ENCODE measurements at places on chromosomes 1 and 21.

DNA sequence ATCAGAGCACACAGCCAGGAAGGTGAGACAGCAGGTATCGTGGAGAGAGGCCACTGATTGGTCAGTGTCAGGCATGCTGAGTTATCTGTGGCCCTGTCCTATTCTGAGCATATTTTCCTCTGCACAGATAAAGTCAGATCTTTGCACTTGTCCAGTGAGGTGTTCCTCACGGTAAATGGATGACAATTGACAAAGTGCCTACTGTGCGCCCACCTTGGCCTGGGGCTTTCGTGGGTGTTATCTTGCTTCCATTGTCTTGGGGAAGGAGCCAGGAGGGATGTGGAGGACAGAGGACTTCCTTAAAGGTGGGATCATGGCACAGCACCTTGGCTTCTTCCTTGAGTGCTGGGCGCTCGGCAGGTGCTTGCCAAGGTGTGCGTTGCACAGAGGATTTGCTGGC is 46.0 kb upstream of the WNT4 start:
- DNase-seq = no peak

- DNase-seq = no peak
Measured at GRCh38 chr1:90143591-90143990, 148.7 kb downstream of the ZNF326 start.

DNA sequence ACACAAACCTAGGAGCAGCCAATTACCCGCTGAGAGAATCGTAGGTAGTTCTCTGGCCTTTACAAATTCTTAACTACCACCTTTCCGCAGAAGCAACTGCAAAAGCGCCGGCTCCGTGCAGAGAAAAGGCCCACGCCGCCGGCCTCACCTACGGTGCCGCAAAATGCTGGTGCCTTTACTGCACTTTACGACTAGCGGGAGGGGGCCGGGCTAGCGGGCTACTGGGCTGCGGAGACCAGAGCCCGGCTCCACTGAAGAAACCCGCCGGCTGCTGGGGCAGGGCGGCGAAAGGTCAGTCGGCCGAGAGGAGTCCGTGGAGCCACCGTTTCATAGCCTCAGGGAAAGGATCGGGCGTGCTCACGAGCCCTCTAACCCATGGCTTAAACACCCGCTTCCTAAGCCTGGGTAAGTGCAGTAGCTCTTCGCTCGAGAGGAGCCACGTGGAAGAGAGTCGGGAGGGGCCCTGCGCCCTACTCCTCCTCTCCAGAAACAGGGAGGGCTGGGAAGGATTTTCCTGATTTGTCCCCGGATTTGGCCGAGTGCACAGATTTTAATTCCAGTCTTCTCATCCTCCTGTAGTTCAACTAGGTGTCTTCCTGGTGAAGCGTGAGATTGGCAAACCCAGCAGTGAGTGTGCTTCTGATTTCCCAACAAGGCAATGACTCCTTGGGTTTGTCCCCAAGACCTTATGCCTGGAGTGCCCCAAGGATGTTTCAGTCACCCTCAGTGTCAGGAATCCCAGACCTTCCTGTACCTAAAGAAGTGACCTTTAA is at the start of gene DPH5:
DPH5 (minus strand) TSS at position 128 of the 773 bp plus-strand sequence. CDS start 341 bp downstream, outside the sequence.
- DNase-seq = peak; percentile 93

DNA sequence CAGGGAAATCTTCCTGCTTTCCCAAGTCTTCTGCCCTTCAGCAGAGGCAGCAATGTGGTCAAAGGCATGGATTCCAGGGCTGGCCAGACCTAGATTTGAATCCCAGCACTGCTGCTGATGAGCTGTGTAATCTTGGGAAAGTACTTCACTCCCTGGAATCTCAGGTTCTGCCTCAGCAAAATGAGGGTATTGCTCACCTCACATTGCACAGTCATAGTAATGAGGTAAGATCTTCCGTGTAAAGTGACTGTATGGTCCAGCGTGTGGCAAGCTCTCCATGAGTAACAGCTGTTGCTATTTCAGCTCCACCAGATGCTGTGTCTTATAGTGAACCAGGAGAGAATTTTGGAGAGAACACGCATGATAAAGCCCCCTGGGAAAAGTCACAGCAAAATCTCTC is 56.1 kb upstream of the F3 start:
- DNase-seq = peak; percentile 79

- no peak for DNase-seq
Measured at GRCh38 chr1:16922466-16922865, 735 bp downstream of the CROCC start.

GRCh38 chr1:178536329-178536728 is 23.4 kb downstream of the TEX35 start:
- DNase-seq = no peak

DNA sequence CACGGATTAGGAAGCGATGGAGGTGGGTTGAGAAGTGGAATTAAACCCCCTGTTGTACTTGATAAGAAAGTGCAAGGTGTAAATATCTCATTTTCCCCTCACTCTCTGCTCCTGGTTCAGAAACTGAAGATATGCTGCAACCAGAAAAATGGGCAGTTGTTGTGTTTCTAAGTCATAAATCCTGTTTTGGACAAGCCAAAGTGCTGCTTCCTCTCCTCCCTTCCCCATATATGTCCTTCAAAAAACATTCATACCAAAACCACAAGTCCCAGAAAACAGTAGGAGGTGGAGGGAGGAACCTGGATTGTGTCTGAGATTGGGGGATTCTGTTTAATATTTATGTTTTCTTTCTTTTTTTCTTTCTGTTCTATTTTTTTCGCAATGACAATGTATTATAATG is 13.6 kb upstream of the ZNF362 start:
- DNase-seq = no peak

GRCh38 chr1:61400131-61400770 is 317.9 kb downstream of the NFIA start:
- no peak for DNase-seq

DNA sequence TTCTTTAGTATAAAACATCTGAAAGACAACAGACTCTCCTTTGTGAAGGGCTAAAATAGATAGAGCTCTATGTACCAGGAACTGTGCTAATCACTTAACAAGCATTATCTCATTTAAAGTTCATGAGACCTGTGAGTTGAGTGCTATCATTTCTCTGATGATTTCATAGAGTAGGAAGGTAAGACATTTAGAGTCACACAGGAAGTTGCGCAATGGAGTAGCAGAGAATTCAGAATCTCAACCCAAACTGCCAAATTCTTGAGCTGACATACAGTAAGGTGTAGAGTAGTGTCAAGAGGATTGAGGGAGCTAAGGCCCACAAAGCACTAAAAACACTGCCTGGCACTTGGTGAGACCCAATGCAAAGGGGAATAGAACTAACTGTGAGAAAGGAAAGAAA is 384.3 kb downstream of the NTNG1 start:
- peak; percentile 25 for DNase-seq

DNA sequence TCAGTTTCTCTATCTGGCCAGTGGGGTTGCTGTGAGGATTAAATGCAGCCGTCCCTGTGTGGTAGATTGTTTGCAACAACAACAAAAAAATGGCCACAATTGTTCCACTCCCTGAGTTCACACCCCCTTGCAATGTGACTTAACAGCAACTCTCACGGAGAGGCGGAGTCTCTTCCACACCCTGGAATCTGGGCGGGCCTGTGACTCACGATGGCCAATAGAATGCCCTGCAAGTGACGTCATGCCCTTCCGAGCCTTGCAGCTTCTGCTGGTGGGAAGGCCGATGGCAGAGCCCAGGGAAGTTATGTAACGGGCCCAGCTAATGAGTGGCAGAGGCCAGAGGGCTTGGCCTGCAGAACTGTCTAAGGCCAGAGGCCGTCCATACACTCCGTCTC is 87.9 kb downstream of the RIPK4 start:
- peak; percentile 97 for DNase-seq

DNA sequence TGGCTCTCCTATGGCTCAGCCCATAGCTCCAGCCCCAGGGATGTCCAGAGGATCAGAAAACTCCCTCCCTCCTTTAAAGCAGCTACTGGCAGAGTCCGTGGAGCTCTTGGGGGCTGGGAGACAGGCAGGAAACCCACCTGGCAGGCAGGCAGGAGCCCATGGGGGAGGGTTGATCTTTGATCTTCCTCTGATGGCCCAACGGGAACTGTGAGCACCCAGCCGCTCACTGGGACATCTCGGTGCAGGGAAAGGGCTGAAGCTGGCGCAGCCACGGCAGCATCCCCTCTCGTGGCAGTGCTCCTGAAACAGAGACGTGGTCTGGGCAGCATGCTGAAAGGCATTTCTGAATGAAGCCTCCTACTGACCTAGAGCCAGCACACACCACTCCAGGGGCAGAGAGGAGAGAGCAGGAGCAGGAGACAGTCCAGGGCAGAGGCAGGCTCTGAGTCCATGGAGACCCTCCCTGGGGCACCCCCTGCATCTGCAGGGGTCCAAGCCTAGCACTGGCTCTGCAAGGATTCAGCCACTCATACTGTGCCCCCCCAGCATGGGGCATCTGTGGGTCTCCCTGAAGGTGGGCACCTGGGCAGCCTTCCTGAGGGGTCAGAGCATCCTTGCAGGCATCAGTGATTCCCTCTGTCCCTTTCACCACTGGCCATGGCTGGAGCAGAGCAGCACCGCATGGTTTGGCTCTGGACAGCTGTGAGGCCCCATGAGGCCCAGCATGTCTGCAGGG is 4.9 kb upstream of the SLX9 start:
- no peak for DNase-seq

- no peak for DNase-seq
Measured at GRCh38 chr21:41361053-41361785, 608 bp upstream of the MX2 start.

DNA sequence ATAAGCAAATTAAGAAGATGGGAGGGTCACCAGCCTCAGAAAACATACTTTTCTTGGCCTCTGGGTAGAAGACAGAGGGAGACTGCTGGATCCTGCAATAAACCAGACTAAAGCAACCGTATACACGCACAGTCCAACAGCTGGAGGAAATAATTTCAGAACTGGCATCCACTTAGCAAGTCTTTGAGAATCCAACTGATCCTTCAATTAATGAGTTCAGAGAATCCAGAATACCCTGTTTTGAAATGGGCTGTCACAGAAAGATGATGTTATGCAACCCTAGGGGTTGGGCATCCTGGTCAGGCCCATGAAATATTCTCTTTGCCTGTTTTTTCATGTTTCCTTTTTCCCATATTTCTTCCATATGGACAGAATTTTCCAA is 134.0 kb upstream of the MAGI3 start:
- DNase-seq = no peak

DNA sequence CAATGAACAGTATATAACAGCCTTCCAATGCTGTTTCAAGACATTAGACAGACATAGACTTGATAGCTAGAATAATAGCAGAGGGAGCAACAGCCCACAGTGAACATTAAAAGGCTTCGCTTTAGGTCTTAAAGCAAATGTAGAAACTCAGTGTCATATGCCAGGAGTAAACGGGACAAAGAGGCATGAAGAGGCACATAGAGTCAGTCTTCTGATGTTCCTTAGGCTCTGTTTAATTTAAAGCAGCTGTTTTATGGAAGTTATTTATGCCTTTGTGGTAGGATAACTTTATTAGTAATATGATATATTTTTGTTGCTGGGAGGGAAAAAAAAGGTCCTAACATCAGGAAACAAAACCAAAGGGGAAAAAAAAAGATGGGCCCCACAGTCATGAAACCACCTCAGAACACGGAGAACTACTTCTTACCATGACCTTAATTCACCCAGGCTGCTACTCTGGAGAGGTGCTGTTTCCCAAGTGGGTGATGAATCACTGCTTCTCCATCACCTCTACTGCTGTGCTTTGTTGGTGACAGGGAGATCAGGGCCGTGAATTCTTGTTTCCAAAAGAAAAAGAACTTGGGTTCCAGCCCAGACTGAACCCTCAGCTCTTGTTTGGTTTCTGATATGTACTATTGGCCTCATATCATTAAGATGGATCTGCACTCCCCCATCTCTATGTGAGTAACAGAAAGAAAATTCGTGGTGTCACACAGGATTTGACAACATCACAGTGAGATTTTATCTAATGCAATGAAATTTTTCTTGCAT is 616.9 kb downstream of the KIF26B start:
- peak; percentile 97 for DNase-seq

DNA sequence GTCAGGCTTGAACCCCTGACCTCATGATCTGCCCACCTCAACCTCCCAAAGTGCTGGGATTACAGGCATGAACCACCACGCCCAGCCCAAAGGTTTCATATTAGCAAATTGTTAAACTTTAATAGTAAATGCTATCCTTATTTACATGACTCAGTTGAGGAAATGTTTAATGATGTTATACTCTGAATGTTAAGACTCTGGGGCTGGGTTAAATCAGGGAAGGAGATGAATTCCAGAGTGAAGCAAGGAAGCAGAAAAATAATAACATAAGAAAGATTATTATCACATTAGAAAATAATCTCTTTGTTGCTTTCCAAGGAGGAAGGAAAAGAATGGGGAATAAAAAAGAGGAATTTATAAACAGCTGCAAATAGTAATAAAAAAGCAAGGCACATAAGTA is 105.3 kb downstream of the PTGS2 start:
- DNase-seq = no peak

DNA sequence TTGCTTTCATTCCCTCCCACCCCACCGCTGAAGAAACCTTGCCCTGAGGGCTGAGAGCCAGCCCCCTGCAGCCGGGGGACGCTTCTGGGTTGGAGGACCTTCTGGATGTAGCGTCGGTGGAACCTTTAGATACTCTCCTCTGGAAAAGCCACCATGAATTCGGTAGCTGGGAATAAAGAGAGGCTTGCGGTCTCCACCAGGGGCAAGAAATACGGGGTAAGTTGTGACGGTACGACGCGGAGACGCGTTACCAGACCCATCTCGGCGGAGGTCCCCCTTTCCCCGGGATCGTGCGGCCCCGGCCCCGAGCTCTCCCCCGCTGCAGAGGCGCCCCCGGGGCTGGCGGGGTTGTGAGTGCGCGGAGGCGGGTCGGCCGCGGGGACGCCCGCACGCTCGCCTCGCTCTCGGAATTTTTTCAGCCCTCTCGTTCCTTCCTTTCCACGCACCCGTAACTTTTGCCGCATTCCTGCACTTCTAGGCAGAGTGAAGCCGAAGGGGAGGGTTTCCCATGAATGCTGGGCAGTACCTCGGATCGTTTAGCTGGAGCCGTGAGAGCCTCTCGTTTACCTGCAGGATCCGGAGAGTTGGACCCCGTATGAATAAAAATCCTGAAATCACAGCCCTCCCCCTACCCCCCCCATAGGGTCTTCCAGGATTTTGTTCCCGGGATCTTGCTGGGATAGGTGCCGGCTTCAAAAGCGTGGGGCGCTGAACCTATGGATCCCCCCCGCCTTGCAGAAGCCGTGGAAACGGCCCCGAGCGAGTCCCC is 671 bp downstream of the KIF26B start:
- DNase-seq = peak; percentile 18

DNA sequence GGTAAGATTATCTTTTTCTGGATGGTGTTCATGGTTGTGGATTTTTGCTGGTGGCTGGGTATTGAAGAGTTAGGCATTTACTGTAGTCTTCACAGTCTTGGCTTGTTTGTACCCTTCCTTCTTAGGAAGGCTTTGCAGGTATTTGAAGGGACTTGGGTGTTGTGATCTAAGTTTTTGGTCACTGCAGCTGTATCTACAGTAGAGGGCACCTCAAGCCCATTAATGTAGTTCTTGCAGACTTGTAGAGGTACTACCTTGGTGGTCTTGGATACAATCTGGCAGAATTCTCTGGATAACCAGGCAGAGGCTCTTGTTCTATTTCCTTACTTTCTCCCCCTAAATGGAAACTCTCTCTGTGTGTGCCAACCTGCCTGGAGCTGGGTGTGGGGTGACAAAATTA is 155.8 kb upstream of the BRINP3 start:
- no peak for DNase-seq

GRCh38 chr1:25990702-25991395 is 7.0 kb downstream of the PAFAH2 start:
- no peak for DNase-seq
